ENCODE measurements at places on chromosomes 2 and 18. TPM values are rescaled to one million over a fixed set of nuclear protein-coding genes. Genes with fewer than 3 reads are reported as not detected.
A peak's percentile ranks its signal among the peaks of the same experiment; 100 is the strongest.

DNA sequence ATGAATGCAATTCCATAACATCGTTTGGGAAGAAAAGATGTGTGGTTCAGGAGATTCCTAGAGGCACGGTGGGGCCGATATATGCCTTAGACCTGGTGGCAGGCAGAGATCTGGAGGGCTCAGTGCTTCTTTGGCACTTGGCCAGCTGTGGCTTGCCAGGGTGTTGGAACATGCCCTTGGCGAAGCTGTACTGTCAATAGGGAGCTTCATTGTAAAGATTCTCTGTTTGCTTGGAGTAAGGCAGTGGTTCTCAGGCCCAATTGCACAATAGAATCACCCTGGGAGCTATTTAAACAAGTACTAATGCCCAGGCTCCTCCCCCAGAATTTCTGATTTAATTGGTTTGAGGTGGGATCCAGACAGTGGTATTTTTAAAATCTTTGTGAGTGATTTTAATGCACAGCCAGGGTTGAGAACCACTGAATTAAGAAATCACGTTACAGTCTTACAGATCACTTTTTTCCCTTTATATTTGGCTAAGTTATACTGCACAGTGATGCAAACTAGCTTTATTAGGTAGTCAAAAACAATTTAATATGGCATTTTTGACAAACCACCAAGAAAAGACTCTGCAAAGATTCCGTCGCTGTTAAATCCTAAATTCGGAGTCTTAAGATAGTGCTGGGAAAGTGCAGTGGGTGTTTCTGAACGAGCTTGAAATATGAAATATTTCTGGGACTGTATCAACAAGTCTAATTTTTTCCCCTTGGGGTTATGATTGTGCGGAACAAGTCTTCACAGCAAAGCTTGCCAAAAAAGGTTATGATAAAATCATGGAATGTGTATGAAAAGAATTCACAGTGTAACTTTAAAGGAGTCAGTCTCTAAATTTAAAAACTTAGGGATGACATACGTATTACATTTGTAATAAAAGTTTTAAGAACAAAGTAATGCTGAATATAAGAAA, 78.0 kb downstream of the CRIM1 start:
- DNase-seq, result peak; percentile 25

- no peak for DNase-seq
These were observed 164.1 kb downstream of the KIAA1328 start for GRCh38 chr18:36993068-36993467.

DNA sequence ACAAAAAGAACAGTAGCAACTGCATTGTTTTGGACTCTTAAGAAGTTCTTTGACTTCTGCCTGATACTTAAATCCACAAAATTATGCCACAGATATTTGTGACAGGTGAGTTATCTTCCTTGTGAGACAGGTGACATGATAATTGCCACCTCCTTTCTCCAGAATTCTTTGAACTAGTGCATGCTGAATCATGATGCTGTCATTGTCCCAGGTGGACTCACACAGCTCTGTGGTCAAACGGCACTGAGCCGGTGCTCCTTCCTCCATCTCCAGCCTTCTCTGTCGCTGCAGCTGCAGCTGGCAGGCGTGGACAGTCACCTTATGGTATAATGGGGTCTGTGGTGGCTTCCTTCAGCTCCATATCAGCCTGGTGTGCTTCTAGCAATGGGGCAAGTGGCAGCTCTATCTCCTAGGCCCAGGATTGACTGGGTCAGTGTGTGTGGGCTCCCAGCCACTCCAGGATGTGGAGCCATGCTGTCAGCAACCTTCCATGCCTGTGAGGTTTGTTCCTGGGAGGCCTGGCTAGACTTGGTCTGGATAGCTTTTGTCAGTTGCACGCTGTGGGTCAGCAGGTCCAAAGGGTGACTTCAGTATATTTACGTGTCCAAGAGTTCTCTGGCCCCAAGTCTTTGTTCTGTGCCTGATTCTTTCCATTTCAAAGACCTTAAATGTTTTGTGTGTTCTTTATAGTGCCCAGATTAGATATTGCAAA, 15.7 kb downstream of the ARMC9 start:
- no peak for DNase-seq

G6PC2 gene
- total RNA-seq, result not detected

GRCh38 chr18:4721545-4721944, 266.4 kb upstream of the DLGAP1 start:
- DNase-seq, result no peak

- no peak for DNase-seq
These were observed 848.5 kb downstream of the DCDC2C start for GRCh38 chr2:4551691-4552474.

DNA sequence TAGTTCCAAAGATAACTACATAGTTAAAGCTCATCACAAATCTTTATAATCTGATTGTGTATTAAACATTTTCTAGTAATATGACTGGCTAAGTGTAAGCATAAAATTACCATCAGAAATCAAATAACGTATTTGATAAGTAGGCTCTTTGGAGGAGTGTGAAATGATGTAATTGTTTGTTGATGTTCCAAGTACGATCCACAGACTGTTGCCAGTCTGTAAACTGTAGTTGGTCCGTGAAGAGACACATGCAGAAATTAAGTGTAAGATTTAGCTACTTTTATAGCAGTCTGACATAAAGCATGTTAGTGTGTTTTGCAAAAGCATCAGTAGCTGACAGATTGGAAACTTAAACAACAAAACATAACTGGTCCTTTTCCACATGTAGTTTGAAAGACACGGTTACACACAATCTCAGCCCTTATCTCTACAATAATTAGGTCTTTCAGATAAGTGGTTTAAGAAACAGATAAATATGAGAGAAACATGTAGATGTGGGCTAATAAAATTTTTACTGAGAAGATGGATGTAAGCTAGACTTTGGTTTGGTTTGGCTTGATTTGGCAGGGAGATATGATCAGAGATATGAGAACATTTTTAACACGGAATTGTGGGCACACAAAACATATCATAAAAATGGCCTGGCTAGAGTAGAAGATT, 115.0 kb upstream of the EPB41L5 start:
- DNase-seq, result no peak

ASXL3 gene
- total RNA-seq, result 3.0 TPM

GRCh38 chr2:102999958-103000357, 238.1 kb downstream of the TMEM182 start:
- DNase-seq, result no peak

DNA sequence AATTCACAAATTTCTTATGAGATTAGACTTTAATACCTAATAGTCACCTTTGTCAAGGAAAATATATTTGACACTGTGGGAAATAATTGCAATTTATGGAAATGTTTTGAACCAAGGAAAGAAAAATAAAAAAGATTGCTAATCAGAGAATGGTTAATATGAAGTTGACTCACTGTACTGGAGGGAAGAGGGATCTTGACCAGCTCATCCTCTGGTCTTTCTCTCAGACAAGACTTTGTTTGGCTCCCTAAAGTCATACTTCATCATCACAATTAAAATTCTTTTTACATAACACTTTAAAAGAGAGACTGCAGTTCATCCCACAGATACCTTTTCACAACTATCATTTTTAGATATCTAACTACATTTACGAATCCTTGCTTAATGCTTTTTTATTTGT, 538.5 kb upstream of the ZEB2 start:
- no peak for DNase-seq

DNA sequence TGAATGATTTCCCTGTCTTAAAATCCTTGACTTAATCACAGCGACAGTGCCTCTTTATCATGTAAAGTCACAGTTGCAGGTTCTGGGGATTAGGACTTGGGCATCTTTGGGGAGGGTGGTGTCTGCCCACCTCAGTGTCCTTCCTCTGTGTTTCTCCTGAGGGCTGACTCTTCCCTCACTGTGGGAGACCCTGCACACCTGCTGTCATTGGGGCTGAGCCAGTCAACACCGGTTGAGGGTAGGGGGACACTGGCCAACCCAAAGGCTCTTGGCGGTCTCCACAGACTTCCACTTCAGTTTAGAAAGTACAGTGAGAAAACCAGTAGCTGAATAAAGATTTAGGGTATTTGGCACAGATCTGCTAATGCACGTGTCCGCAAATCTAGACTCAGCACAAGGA, 36.9 kb downstream of the AGAP1 start:
- no peak for DNase-seq

Measured in transverse colon (tissue), 4 donors.